ENCODE measurements at places on chromosomes 4 and X.
A peak's percentile ranks its signal among the peaks of the same experiment; 100 is the strongest.

- no peak for DNase-seq
These were observed 562.0 kb downstream of the SMARCA1 start for GRCh38 chrX:128961290-128961689.

DNA sequence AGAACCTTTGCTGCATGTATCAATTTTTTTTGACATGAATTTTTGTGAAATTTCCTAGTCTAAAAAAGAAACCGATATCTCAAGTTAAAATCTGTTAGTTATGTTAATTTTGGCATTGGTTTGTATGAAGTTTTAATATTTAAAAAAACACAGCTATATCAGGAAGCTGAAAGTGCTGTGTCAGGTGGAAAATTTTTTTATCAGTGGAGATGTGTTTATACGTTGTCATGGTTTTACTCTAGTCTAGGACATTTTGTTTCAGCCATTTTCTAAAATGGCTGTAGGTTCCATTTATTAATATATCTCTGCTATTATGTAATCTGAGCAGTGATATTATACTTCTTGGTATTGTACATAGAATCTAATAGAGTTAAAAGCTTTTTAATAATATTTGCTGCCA lies 34.2 kb downstream of the OCRL start:
- DNase-seq: no peak

- DNase-seq: peak; percentile 5
These were observed 104.9 kb downstream of the SLIT2 start for GRCh38 chr4:20356565-20356964.

GRCh38 chrX:108494406-108495090 lies 54.9 kb downstream of the COL4A5 start:
- no peak for DNase-seq

DNA sequence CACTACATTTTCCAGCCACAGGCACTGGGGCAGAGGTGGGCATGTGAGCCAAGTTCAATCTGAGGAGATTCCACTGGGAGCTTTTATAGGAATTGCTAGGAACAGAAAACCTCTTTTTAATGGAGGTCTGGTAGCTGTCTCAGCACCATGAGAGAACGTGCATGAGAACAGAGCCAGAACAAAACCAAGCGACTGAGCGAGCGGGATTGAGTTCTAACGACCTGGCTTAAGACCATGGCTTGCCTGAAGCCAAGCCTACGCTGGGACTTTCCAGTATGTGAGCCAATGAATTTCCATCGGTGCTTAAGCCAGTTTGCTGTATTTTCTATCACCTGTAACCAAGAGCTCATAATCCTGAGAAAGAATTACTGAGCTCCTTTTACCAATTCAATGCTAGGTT lies 183.7 kb downstream of the NR3C2 start:
- no peak for DNase-seq

All from cerebellar cortex (tissue), 1 donor.